ENCODE measurements at places on chromosomes 2 and 18. TPM values are rescaled to one million over a fixed set of nuclear protein-coding genes. Genes with fewer than 3 reads are reported as not detected.

Gene TUBA3E
- not detected for total RNA-seq

Gene SOCS6
- total RNA-seq, result 29.9 TPM

Gene CNTNAP5
- not detected for total RNA-seq

Gene HOXD1
- total RNA-seq, result not detected

Gene CAD
- 21.9 TPM for total RNA-seq

Gene TRIM43
- total RNA-seq, result not detected

Gene CYP27C1
- not detected for total RNA-seq

Gene LYPD6
- not detected for total RNA-seq

Gene FOXD4L1
- total RNA-seq, result under 0.01 TPM

Gene KCNK3
- total RNA-seq, result under 0.01 TPM

Gene SULT1C4
- not detected for total RNA-seq

Gene YES1
- total RNA-seq, result 36.7 TPM

Gene TNFRSF11A
- 0.09 TPM for total RNA-seq

Gene ZNG1B
- total RNA-seq, result 95.2 TPM

Gene IL36G
- total RNA-seq, result not detected

Gene FOXI3
- total RNA-seq, result not detected

Gene REG3A
- total RNA-seq, result not detected

Gene SLC66A2
- 35.8 TPM for total RNA-seq

Gene C2orf81
- total RNA-seq, result 1.4 TPM

Gene VIL1
- not detected for total RNA-seq

Gene UBE2F
- 35.1 TPM for total RNA-seq

Gene FAM237A
- total RNA-seq, result not detected

Gene GPR75
- 0.52 TPM for total RNA-seq

Gene TCF7L1
- total RNA-seq, result 2.4 TPM

Gene IL36A
- total RNA-seq, result not detected

Gene PHOSPHO2
- total RNA-seq, result 1.4 TPM

Gene RGPD3
- total RNA-seq, result under 0.01 TPM

Gene TMEM169
- total RNA-seq, result 0.26 TPM

Gene FBLN7
- total RNA-seq, result 0.47 TPM

Gene MYL1
- total RNA-seq, result not detected

Gene EVX2
- total RNA-seq, result not detected

Gene CD8B
- total RNA-seq, result not detected

Gene TNFAIP6
- total RNA-seq, result 37.2 TPM

Gene IL36RN
- total RNA-seq, result not detected

Gene DPP4
- total RNA-seq, result 48.4 TPM

Gene GKN2
- not detected for total RNA-seq

Gene IL1F10
- total RNA-seq, result not detected

Gene ZNF521
- total RNA-seq, result 17.0 TPM

Gene VWC2L
- under 0.01 TPM for total RNA-seq

Gene TMEM87B
- 18.4 TPM for total RNA-seq

Gene GALNT3
- total RNA-seq, result 0.16 TPM

Gene MC4R
- total RNA-seq, result not detected

Gene SPDYA
- total RNA-seq, result 1.3 TPM

Gene THOC1
- 33.7 TPM for total RNA-seq

Gene LRRC30
- total RNA-seq, result not detected

Gene PMAIP1
- total RNA-seq, result 2.4 TPM

All from bronchial smooth muscle cell (primary cell).